ENCODE measurements at places on chromosomes 5 and 9.

DNA sequence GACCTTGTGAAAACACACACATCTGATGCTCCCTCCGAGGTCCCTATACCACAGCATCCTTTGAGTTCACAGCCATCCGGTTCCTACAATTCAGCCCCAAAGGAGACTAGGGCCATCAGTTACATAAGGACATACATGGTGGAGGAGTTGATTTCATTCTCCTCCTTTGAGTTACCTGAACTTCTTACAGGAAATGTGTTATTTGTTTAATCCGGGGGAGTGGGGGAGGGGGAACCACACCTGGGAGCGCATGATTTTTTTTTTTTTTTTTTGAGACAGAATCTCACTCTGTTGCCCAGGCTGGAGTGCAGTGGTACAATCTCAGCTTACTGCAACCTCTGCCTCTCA is 30.7 kb downstream of the SEMA4D start:
- DNase-seq, result no peak

DNA sequence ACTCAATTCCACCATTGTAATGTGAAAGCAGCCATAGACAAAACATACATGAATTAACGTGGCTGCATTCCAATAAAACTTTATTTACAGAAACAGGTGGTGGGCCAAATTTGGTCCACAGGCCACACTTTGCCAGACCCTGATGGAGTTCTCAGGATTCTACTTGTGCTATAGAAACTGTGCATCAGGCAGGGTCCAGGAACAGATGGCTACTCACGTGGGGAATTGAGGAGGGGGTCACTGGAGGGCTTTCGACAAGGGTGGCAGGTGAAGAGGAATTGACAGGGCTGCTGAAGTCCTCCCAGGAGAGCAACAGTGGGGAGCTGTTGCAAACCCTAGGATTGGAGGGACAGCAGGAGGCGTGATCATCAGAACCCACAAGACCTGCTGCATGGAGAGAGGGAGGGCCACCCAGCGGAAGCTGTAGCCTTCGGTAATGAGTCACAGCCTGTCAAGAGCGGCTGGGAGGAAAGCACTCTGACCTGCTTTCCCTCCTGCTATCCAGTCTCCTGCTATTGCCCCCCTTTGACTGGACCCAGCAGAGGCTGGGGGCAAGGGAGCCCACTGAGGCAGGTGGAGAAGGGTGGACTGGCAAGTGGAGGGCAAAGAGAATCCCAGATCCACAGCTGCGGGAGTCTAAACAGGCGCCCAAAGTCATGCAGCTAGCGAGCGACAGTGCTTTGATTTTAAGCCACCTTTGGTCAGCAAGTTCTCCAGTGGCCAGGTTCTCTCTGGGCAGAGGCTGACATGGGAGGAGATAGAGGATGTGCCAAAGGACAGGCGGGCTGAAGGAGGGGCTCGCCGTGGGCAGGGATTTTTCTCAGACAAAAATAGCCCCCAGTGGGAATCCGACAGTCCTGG is 138.3 kb upstream of the SMIM23 start:
- no peak for DNase-seq

DNA sequence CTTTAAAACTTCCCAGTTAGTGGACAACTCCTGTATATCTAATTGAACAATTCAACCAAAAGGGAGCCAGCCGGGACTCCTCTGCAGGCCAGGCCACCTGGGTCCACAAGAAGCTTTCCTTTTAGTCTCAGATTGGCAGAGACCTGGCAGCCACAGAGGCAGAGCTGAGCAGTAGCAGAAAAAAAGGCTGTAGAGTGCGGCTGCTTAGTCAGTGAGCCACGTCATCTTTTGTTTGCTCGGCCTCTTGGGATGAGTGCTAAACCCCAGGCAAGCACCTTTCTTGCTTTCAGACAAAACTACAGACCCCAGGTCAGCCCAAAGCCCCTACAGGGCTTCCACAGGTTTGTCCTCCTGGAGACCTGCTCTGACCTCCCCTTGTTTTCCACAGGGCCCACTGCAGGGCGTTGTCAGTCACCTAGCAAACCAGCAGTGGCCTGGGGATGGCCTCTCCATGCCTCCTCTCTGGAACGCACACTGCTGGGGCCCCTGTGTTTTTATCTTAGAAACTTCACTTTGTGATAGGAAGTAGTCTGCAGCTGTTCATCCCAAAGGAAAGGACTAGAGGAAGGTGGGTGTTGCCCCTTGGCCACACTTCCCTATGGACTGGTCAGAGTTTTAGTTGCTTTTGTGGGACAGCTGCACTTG is 49.9 kb downstream of the SHB start:
- peak; percentile 67 for DNase-seq

DNA sequence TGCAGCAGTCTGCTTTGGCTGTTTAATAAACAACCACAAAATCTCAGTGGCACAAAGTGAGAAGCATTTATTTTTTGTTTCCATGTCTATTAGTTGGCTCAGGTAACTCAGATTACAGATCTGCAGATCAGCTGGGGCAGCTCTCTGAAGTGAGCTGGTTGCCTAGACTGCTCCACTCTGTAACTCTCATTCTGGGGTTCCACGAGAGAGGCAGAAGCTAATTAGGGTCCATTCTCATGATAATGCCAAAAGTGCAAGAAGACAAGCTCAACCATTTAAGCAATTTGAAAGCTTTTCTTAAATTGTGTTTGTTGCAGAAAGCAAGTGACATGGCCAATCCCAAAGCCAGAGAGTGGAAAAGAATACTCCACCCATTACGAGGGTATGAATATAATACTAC is 13.2 kb downstream of the MEIKIN start:
- no peak for DNase-seq

DNA sequence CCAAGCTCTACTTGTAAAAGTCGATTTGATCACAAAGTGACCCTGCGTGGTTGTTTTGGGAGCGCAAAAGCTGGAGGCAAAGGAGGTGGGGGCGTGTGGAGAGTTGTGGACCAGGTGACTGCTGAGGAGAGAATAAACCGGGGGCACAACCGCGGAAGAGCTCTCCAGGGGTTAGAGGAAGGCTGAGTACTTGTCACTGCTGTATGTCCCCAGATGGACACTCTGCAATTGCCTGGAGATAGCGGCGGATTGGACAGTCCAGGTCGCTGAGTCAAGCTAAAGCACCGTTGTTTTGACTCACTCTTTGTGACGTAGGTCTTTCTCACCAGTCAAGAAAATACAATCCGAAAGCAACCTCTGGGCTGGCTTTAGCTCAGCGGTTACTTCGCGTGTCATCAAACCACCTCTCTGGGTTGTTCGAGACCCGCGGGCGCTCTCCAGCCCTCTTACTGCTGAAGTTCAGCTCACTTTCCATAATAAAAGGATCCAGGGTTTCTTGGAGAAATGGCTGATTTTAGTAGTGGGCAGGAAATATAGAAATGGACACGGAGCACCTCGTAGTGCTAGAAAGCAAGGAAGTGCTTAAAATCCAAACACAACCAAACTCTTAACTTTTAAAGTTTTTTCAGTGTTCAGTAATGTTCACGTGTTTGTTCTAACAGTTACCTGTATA is 25.7 kb downstream of the ZMAT2 start:
- DNase-seq, result no peak

- no peak for DNase-seq
Measured at GRCh38 chr5:65835191-65835590, 91.2 kb upstream of the ERBIN start.

- DNase-seq, result no peak
Measured at GRCh38 chr5:156532921-156533320, 206.0 kb downstream of the SGCD start.

DNA sequence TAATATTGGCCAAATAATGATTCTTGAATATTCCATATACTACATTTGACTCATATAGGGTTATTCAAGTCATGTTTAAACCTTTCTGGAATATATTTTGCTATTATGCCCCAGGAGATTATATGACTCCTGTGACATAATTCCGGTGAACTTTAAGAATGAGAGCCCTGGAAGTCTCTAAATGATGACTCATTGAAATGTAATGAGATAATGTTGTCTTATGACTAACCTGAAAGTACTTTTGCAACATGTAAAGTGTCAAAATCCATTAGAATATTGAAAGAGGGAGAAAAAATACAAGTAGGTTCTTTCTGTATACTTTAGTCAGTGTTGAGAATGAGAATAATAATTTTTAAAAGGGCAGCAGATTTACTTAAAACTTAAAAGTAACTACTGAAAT is 830.4 kb downstream of the MAT2B start:
- DNase-seq, result no peak

DNA sequence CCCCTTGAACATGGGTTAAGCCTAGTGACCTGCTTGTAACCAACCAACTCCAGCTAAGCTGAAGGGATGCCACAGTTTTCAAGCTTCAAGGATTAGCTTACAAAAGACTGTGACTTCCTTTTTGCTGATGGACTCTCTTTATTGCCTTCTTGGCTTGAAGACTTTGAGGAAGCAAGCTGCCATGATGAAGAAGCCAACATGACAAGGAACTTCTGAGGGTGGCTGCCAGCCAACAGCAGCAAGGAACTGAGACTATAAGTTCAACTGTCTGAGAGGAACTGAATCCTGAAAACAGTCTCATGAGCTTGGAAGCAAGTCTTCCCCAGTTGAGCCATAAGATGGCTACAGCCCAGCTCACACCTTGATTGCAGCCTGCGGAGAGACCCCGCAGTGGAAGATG is 116.1 kb upstream of the TAF11L2 start:
- peak; percentile 73 for DNase-seq

Data from upper lobe of right lung (tissue), 1 donor.